Activated B cell treated with CpG ODN at 0.5 μM for 24 hours (primary cell): ENCODE measurements at places on chromosomes 7 and 10. TPM values are rescaled to one million over a fixed set of nuclear protein-coding genes. Genes with fewer than 3 reads are reported as not detected.

Gene LIPF
- total RNA-seq = not detected in 2 replicates

DNA sequence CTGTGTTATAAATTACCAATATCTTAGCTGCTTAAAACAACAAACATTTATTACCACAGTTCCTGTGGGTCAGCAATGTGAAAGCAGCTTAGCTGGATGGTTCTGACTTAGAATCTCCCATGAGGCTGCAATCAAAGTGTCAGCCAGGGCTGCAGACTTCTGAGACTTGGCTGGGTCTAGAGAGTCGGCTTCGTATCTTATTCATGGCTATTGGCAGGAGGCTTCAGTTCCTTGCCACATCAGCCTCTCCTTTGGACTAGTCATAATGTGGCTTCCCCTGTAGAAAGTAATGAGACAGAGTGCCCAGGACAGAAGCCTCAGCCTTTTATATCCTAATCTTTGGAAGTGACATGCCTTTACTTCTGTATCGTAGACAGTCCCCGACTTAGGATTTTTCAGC is 27.3 kb downstream of the RALA start:
- DNase-seq = no peak
- peaks cover 25% of the 10 kb centered on the region for H3K36me3 ChIP-seq
- no peak overlapping the region for H3K4me3 ChIP-seq
- H3K27ac ChIP-seq = no peak overlapping the region
- H3K4me1 ChIP-seq = peaks cover 10% of the 10 kb centered on the region

DNA sequence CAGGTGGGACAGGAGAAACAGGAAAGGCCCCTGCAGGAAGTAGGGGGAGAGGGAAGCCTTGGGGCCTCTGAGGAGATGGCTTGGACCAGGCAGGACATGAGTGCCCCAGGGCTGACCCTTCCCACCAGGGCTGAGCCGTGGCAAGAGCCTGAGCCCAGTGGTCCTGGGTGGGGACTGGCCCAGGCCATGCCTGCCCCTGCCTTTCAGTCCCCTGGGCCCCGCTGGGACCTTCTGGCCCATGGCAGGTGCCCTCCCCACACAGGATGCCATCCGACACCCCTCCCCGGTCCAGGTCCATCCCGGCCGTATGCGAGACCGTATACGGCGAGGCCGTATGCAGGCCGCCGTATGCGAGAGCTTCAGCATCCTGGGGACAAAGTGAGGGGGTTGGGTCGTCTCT is 2.0 kb downstream of the GRIFIN start:
- H3K4me1 ChIP-seq = peaks cover 11% of the 10 kb centered on the region
- DNase-seq = no peak
- peaks cover 4% of the 10 kb centered on the region for H3K27me3 ChIP-seq
- no peak overlapping the region for H3K4me3 ChIP-seq
- H3K36me3 ChIP-seq = no peaks in the 10 kb centered on the region

DNA sequence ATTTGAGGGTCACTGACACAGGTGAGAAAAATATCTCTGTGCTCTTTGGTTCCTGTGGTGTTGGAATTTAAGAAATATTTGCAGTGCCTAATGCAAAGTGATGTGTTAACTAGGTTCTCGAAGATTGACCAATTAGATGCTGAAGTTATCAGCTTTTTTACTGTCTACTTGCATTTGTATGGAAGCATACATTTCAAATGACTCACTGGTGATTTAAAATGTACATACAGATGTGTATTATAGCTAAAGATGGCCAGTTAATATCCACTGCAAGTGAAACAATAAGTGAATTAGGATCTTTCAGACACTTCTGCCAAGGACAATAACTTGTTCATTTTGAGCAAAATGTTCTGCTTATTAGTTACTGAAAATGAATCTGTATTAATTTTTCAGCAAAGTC is 205.0 kb downstream of the FANK1 start:
- DNase-seq = no peak
- no peak overlapping the region for H3K4me3 ChIP-seq
- no peak overlapping the region for H3K27ac ChIP-seq
- H3K4me1 ChIP-seq = peaks cover 21% of the 10 kb centered on the region

- no peak overlapping the region for H3K27ac ChIP-seq
- H3K4me3 ChIP-seq = no peak overlapping the region
- H3K36me3 ChIP-seq = peaks cover 24% of the 10 kb centered on the region
These were observed 14.7 kb downstream of the WDR37 start for GRCh38 chr10:1070919-1071318.

DNA sequence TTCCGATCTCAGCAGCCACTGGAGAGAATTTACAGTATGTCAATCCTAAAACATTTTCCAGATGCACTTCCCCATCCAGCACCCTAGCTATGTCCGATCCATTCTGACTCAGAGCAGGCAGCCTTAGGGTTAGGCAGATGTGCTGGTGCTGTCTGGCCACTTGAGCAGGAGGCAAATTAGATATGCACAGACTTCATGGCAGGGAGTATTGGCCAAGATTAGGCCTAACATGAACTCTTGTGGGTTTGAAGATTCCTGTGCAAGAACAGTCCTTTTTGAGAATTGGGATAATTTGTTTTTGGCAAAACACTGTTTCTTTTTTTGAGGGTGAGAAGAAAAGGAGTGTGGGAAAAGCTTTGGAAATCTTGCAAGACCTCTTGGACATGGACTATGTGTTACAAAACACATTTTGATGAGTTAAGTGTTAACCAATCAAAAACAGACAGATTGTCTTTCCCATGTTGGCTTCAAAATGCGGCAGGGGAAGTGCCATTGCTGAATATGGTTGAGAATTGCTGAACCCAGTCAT is 218.6 kb upstream of the INHBA start:
- no peak overlapping the region for H3K27ac ChIP-seq
- DNase-seq = no peak
- H3K4me1 ChIP-seq = no peaks in the 10 kb centered on the region
- H3K36me3 ChIP-seq = no peaks in the 10 kb centered on the region
- H3K4me3 ChIP-seq = no peak overlapping the region
- no peaks in the 10 kb centered on the region for H3K27me3 ChIP-seq

DNA sequence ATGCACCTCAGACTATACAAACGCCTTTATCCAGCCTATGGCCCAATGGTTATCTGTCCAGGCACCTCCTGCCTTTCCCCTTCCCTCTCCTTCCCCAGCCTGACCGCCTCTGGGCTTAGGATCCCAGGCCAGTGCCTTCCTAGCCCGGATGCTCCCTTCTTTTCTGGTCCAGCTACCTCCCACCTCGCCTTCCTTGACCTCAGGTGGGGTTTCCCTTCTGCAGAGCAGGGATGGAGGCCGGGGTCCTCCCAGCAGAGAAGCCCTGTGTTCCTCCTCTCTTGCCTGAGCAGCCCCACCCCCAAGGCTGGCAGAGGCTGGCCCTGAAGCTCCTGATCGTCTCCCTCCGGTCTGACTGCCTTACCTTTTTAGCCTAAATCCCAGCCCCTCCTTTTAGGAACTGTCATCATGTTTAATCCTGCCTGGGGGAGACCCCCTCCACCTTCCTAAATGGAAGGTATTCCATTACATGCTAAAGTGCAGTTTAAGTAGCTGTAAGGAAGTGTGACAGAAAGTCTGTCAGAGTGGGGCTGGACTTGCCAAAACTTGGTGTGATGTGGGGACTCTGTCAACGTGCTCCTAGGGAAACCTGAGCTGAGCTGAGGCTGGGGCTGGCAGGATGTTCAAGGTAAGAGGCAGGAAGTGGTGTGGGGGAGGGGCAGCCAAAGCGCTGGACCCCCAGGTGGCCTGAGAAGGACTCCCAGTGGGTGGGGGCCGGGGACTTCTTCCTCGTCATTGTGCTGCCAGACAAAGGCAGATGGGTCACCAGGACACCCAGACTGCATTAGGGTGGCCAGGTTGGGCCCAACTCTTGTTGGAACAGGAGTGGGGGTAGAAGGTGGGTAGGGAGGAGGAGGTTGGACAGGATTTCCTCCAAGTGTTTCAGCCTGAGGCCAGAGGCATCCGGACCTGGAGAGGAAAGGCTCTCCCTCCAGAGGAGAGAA is 39.5 kb downstream of the LBX1 start:
- peaks cover 13% of the 10 kb centered on the region for H3K27me3 ChIP-seq
- no peak overlapping the region for H3K4me3 ChIP-seq
- no peak overlapping the region for H3K27ac ChIP-seq
- no peaks in the 10 kb centered on the region for H3K36me3 ChIP-seq
